Fibroblast of upper back skin (primary cell): ENCODE measurements at places on chromosomes 2 and 18.

DNA sequence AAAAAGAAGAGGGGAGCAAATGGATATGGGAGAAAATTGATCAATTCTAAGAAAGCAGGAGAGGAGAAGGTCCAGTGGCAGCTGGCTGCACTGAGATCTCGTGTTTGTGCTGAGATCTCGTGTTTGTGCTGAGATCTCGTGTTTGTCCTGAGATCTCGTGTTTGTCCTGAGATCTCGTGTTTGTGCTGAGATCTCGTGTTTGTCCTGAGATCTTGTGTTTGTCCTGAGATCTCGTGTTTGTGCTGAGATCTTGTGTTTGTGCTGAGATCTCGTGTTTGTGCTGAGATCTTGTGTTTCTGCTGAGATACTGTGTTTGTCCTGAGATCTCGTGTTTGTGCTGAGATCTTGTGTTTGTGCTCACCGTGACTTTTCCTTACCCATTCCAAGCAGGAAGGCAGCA lies 254.4 kb downstream of the BCL2 start:
- DNase-seq: no peak

DNA sequence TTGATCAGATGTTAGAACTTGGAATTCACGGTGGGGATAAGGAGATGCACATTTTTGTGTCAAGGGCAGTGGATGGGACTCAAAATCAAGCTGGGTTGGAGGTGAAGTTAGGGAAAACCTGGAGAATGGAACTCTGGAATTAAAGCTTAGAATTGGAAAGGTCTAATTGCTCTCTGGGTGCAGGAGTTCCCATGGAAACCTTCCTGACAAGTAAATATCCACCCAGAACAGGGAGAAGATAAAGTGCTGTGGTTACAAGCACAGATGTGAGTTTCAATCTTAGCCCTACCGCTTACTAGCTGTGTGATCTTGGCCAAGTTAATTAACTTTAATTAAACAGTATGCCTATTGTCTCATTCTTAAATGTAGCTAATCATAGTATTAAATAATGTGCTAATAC lies 71.3 kb upstream of the TCF7L1 start:
- no peak for DNase-seq

GRCh38 chr2:138564586-138565229 lies 63.1 kb downstream of the SPOPL start:
- DNase-seq: no peak

GRCh38 chr2:234066587-234066986 lies 16.1 kb downstream of the SPP2 start:
- DNase-seq: no peak

DNA sequence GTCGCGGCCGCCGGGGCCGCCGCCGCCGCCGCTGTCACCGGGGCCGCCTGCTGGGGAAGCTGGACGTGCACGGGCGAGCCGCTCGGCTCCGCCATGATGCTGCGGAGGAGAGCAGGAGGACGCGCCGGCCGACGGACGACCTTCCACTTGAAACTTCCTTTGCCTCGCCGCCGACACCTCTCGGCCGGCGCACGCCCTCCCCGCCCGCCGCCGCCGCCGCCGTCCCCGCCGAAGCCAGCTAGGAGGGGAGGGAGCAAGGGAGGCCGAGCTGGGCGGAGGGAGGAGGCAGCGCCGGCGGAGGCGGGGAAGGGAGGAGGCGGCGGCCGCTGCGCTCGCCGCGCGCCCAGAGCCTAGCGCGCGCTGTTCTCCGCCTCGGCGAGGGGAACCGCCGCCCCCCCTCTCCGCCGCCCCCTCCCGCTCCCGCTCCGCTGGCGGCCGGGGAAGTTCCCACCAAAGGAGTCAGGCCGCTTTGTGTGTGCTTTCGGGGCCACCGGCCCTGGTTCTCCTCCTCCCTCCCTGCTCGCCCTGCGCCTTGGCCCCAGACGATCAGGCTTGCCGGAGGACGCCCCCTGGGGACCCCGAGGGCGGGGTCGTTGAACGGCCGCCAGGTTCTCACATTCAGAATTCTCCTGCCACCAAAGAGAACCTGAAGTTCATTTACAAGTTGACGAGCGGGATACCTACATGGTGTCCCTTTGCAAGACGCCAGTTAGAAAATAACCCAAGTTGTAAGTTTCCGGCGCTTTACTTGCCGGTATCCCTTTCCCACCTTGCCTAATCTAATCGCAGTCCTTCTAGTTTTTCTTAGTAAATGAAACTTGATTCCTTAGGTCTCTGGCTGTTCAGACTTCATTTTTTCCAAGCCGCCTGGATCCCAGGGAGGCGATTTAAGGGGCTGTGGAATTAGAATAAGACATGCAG lies at the start of gene STK39:
Gene STK39, minus strand, starts transcription at position 255 of the 921 bp plus-strand sequence. Its CDS starts 160 bp downstream, at position 95.
- peak; percentile 74 for DNase-seq

- no peak for DNase-seq
Observed at GRCh38 chr2:19174176-19174575, 184.2 kb downstream of the OSR1 start.

- DNase-seq: peak; percentile 4
Observed at GRCh38 chr2:61134141-61134540, 27.8 kb upstream of the C2orf74 start.

DNA sequence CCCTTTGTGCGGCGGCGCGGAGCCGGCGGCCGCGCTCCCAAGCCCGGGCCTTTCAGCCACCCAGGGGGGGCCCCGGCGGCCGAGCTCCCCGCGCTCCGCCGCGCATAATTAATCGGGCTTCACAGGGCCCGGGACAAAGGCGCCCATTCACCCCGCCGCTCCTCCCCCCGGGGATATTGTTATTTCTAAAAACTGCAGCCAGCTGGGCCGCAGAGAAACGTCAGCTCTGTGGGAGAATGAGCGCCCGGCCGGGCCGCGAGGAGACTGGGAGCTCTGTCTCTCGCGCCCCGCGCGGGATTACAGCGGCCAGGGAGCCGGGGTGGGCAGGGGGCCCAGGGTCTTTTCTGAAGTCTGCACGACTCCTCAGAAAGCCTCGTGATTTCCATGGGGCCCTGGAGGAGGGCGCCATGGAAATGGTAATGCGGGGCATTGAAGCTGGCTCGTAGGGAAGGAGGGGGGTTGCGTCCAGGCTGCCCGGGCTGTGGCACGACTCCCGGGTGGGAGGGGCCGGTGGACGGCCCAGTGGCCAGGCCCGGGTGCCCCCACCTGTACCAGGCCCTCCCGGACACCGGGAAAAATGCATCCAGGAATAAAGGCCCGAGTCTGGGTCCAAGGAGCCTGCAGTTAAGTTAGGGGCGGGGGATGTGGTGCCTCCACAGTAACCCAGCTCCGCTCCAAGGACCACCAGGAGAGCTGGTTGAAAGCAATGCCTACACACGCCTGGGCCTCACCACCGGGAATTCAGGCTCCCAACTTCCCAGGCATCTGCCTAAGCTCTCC lies 125.3 kb downstream of the ZFP36L2 start:
- no peak for DNase-seq

- no peak for DNase-seq
Observed at GRCh38 chr18:50410008-50410407, 35.2 kb downstream of the SKA1 start.

- no peak for DNase-seq
Observed at GRCh38 chr2:109343460-109343859, 214.5 kb downstream of the SH3RF3 start.

- no peak for DNase-seq
Observed at GRCh38 chr2:94939349-94939748, 68.1 kb downstream of the TEKT4 start.

DNA sequence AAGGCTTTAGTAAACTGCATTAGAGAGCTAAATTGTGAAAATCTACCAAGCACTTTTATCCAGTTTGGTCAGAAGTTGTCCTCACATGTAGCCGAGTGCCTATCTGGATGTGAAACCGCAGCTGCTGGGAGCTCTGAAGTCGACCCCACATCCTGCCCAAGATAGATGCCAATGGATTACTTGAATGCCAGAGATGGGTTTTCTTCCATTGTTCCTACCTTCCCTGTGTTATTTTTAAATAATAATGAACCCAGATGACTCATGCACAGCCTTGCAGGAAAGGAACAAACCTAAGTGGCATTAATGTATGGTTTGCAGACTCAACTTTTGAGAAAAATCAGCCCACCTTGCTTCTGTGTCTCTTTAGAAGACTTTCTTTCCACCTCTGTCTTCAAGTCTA lies 408.5 kb downstream of the FBXO15 start:
- no peak for DNase-seq

GRCh38 chr18:35620765-35621164 lies 39.2 kb downstream of the GALNT1 start:
- DNase-seq: no peak

DNA sequence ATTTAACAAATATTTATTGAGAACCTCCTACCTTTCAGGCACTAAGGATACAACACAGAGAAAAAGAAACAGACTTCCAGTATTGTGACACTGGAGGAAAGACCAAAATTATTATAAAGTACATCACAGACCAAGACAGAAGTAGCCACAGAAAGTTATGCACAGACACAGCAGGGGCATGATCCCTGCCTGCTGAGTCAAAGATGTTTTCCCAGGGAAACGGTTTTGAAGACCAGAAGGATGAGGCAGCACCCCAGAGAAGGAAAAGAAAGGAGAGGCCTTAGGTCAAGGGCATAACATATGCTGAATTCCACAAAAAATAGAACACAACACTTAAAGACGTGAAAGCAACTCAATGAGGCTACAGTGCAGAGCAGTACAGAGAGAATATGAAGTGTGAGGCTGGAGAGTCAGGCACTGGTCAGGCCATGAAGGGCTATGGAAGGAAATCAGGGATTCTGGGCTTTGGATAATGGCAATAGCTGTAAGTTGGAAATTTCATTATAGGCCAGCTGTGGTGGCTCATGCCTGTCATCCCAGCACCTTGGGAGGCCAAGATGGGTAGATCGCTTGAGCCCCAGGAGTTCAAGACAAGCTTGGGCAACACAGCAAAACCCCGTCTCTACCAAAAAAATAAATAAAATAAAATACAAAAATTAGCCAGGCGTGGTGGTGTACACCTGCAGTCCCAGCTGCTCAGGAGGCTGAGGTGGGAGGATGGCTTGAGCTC lies 8.2 kb downstream of the ADAM17 start:
- DNase-seq: peak; percentile 41

DNA sequence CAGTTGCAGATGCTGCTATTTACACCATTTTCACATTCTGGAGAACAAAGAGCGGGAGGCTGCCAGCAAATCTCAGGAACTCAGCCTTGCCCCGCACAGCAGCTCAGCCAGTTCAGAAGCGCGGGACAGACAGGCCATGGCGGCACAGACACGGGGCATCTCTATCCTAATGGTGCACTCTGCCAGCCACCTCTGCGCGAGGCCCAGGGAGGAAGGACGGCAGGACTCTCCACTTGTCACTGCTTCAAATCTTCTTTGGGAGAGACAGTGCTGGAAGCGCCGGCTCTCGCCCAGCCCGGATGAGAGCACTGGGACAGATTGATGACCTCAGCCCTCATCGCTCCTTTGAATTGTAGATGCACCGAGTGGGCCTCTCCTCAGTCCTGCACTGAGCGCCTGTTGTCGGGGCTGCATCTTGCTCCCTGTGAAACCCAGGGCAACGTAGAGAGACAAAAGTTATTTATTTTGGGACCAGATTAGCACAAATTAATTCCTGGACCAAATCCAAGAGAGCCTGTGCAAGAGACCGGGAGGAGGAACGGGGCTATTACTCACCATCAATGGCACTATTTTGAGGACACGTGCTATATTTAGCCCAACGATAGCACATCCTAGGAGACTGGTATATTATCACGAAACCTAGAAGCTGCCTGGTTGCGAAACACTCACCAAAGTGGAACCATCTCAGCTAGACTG lies 211.4 kb upstream of the SMIM21 start:
- peak; percentile 84 for DNase-seq

- DNase-seq: no peak
Observed at GRCh38 chr2:218952160-218952559, 7.3 kb upstream of the CDK5R2 start.

- no peak for DNase-seq
Observed at GRCh38 chr2:204289066-204289465, 256.2 kb upstream of the PARD3B start.

DNA sequence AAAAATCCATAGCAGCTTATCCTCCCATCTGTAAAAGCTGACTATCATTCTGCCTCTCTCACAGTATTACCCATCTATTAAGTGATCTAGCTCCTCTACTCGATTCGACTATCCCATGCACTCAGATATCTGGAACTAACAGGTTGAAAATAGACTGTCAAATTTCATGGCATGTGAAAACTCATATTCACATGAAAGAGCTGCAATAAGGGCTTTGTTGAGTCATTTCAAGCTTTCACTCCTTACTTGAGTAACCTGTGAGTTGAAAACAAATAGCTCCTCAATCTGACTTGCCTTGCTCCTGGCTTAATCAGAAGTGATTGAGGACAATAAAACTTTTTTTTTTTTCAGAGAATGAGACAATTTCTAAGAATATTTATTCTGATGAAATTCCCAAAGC lies 192.4 kb upstream of the ERBB4 start:
- no peak for DNase-seq

DNA sequence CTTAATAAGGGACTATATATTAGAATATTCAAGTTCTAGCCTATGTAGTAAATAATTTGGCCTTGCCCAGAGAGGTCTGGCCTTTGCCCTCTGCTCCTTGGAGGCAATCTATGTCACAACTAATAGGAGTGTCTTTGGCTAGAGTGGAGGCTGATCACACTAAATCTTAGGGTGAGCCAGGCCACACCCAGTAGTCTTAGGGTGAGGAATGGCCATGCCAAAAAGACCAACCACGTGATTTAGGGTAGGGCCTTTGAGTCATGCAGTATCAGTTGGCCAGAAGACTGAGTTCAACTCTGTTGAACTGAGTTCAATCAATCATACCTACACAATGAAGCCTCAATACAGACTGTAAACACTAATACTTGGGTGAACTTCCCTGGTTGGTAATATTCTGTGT lies 26.0 kb upstream of the FLACC1 start:
- no peak for DNase-seq

DNA sequence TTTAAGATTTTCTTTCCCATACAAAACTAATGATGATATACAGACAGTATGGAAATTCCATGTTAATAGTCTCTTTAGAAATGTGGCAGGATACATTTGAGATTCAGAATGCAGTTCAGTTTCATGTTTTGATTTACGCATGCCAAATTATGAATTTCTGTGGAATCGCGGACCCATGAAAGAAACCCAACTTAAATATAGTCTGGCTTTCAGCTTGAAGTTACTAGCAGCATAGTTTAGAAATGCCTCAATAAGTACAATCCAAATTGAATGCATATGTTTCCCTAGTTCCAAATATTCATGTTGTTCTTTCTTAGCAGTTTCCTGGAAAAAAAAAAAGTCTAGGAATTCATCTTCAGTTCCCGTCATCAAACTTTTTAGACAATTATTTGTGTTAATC lies 164.1 kb upstream of the RASGRP3 start:
- peak; percentile 90 for DNase-seq

DNA sequence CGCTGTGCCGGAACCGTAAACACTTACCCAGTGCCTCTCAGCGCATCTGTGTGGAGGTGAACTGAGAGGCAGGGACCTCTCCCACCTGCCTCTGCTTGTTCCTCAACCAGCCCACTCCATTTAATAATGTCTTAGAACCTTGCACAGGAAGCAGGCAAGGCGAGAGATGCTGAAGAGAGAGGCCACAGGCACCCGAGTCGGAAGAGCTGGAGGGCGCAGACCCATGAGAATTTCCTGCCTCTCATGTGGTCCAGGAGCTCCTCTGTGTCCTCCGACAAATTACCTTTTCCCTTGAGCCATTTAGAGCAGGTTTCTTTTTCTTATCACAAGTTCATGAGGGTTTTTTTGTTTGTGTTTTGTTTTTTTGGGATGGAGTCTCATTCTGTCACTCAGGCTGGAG lies 4.9 kb upstream of the RFX8 start:
- no peak for DNase-seq
